ENCODE measurements at places on chromosomes 1 and 21.
A peak's percentile ranks its signal among the peaks of the same experiment; 100 is the strongest.

- no peak for DNase-seq
Measured at GRCh38 chr1:30450818-30451233, 272.6 kb downstream of the MATN1 start.

GRCh38 chr1:206982216-206982615 is 12.0 kb upstream of the FCAMR start:
- peak; percentile 27 for DNase-seq

DNA sequence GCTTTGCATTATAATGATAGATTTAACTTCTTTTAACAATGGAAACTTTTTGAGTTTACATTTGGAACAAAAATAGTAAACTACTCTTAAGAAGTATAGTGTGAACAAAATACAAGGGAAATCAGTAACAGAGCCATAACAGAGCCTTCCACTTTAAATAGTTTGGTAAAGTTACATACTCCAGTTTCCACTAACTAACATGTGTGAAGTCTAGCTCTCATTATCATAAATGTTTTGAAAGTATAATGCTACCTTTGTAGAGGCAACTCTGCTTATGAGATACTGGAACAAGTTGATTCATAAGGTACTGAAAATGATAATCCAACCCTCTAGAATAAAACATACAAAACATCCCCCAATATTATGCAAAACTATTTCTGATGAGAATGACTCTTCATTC is 1155.1 kb upstream of the ADGRL2 start:
- DNase-seq: no peak

GRCh38 chr1:113401728-113402127 is 11.4 kb downstream of the MAGI3 start:
- DNase-seq: no peak

DNA sequence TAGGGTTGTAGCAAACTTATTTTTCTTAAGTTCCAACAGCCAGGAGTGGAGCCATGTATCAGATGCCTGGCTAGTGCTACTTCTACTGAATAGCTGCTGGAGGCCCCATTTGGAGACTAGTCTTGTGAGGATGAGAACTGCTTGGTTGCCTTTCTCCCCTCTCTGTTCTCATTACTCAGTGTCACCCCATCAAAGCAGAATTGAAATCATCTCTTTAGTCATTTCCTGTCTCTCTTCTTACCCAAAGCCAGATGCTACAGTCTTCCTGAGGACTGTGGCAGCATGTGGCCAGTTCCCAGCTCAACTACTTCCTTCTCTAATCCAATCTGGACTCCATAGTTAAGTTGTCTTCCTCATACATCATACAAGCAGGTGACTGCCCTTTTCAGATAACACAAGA is 197.5 kb downstream of the BRINP2 start:
- DNase-seq: no peak

DNA sequence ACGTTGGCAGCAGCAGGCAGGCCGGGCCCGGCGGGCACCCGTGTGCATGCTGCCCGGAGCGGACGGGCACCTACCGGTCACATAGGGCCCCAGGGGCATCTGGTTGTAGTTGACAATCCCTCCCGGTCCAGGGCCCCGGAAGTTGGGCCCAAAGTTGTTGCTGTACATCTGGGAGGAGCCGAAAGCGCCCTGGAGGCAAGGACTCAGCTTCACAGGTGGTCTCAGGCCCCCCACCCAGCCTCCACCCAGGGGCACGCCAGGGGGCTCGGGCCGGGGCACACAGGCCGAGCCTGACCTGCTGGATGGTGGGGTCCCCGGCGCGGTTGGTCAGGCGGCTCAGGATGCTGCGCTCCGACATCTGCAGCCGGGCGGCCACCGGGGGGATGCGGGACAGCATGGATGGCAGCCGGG is 60.6 kb downstream of the KCNAB2 start:
- no peak for DNase-seq

- no peak for DNase-seq
Measured at GRCh38 chr21:16797540-16797939, 715.3 kb upstream of the CXADR start.

DNA sequence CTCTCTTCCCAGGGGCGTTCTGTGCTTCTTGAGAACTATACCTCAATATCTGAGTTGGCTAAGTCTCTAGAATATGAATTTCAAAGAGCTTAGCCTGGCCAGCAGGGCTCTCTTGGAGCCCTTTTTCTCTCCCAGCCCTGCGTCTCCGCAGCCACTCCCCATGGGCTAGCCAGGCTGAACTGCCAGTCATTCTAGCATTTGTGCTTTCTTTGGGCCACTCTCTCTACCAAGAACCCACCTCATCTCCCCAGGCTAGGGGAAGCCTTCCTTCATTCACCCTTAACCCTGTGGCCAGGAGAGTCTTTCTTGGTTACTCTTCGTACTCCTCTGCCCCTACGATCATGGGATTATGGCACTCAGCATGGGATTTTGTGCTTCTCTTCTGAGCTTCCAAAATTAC is 18.2 kb downstream of the ABCG1 start:
- DNase-seq: no peak

- no peak for DNase-seq
Measured at GRCh38 chr21:43929217-43929971, 64.4 kb downstream of the AGPAT3 start.

GRCh38 chr1:49251019-49251784 is 474.5 kb upstream of the BEND5 start:
- no peak for DNase-seq

GRCh38 chr1:248696774-248697173 is 5.8 kb downstream of the OR14I1 start:
- no peak for DNase-seq

DNA sequence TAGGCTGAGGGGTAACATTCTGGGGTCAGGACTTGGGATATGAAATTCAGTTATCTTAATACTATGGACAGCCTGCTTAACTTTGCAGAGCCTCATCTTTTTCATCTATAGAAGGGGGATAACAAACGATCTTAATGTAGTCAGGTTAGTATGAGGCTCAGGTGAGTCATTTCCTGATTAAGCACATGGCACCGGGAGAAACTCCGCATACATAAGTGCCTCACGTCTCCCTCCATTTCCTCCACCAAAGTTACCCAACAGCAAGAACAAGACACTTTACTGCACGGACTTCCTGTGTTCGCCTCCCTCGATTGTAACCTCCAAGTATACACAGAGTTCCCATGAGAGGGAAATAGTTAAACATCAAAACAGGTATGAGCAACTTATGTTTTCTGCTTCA is 112.7 kb upstream of the COA6 start:
- DNase-seq: no peak

DNA sequence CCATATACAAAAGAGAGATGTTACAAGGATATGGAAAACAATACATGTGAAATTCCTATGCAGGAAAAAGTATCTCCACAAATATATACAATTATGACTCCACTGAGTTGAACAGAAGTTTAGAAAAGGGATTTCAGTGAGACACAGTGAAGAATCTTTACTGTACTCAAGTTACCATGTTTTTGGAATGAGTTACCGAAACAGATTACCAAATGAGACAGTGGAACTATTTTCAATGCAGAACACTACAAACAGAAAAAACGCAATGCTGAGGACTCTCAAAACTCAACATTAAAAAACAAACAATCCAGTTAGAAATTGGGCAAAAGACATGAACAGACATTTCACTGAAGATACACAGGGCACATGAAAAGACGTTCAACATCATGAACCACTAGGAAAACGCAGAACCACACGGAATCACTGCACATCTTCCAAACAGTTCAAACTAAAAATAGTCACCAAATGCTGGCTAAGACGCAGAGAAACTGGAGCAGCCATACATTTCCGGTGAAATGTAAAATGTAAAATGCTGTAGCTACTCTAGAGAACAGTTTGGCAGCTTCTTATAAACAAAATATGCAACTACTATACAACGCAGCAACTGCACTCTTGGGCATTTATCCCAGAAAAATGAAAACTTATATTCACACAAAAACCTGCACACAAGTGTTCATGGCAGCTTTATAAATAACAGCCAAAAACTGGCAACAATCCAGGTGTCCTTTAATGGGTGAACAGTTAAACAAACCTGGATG is 118.7 kb downstream of the UBR4 start:
- DNase-seq: no peak

DNA sequence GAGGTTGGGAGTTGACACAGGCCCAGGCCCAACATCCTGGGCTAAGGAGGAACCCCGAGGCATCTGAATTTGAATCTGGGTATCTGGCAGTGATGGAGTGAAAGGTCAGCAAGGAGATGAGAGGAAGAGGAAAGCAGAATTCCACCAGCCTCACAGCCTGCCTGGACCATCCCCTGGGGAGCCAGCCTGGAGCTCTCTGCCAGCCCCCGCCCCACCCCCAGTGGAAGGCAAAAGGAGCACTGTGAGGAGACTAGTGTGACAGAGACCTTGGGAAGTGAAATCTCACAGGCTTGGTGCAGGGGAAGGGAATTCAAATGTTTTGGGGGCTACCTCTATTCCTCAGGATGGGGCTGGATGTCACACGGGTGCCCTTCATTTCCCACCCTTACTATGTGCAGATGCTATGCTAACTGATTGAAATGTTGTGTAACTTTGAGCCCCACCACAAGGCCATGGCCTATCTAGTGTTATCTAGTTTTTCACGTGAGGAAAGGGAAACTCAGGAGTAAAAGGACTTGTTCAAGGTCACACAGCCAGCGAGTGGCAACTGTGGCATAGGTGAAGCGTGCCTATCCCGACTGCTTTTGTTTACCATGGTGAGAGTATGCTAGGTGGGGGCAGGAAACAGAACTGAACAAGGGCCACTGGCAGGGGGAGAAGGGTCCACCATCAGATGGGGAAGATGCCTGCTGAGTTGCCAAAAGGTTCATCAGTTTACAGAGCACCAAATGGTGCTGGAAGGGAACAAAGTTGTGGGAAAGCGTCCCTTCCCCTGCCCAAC is 29.8 kb downstream of the AHDC1 start:
- no peak for DNase-seq

DNA sequence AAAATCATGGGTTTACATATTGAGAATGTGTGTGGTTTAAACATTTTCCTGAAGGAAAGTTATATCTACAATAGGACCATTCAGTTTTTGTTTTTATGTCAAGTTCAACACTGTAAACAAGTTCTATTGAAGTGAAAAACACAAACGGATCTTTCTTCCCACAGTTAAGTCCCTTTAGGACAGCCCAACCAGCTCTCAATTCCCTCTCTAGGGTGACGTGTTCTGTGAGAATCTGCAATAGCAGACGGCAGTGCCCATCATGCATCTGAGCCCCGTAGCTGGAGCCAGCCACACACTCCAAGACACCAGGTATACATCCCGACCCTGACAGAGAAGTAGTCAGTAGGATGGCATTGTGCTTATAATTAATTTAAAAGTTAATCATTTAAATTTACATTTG is 26.3 kb upstream of the IVNS1ABP start:
- no peak for DNase-seq

- no peak for DNase-seq
Measured at GRCh38 chr1:200354243-200354642, 55.6 kb downstream of the ZNF281 start.

Data from stimulated activated CD8-positive, alpha-beta memory T cell treated with anti-CD3 and anti-CD28 coated beads, Interleukin-2, amount 100 ng/mL, for 1 hour (primary cell).